ENCODE measurements at places on chromosomes 4 and X. TPM values are rescaled to one million over a fixed set of nuclear protein-coding genes. Genes with fewer than 3 reads are reported as not detected.

DNA sequence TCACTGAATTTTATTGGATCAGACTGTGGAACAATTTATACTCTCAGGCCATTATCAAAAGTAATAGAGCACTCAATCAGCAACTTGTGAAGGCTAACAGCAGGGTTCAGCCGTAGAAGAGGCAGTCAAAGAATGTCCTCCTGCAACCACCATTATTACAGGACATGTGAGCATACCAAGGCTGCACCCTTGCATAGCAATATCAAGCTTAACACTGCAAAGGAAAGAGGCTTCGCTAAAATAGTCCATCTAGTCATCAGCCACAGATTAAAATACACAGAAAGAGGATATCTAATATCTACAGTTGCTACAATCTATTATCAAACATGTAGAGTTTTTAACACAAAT is 42.9 kb upstream of the TMPRSS11B start:
- no peak for DNase-seq
- no peaks in the 10 kb centered on the region for H3K27me3 ChIP-seq
- H3K36me3 ChIP-seq: no peaks in the 10 kb centered on the region
- no peak overlapping the region for H3K4me3 ChIP-seq
- peaks cover 3% of the 10 kb centered on the region for H3K4me1 ChIP-seq

DNA sequence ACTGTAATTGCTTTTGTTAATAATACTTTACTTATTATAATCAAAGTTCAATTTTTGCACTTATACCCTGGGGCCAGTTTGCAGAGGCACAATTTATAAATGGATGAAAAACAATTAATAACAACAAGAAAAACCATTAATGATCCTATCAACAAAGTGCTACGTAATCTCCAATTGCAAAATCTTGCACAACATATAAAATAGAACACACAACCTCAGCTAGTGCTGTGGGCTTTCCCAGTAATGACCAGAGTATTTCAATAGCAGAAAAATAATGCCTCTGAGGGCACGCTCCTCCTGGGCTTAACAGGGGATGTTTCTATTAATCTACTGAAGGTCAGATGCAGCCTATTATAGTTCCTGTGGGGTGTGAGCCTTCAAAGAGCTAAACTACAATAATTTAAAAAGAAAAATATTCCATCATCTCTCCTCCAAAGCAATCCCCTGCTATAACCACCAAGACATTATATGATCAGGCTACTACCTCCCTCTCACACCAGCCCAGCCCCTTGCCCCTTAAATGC is 508.5 kb upstream of the SLIT2 start:
- no peaks in the 10 kb centered on the region for H3K4me1 ChIP-seq
- H3K27ac ChIP-seq: no peak overlapping the region
- DNase-seq: no peak
- no peak overlapping the region for H3K4me3 ChIP-seq
- H3K27me3 ChIP-seq: no peaks in the 10 kb centered on the region

DNA sequence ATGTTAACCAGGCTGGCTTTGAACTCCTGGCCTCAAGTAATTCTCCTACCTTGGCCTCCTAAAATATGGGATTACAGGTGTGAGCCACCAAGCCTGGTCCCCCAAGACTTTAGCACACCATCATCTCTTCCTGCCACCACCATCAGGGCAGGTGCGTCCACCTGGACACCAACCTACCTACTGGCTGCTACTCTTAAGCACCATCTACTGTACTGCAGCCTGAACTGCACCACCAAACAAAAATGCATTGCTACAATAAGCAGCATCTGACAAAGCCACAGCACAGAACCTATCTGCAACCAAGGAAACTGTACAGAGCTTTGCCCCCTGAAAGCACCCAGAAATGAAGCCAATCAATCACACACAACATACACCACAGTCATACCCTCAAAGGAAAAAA is 139.7 kb downstream of the EFHC2 start:
- no peaks in the 10 kb centered on the region for H3K27me3 ChIP-seq
- H3K4me1 ChIP-seq: no peaks in the 10 kb centered on the region
- DNase-seq: no peak
- no peak overlapping the region for H3K4me3 ChIP-seq
- no peak overlapping the region for H3K27ac ChIP-seq
- H3K36me3 ChIP-seq: no peaks in the 10 kb centered on the region

DNA sequence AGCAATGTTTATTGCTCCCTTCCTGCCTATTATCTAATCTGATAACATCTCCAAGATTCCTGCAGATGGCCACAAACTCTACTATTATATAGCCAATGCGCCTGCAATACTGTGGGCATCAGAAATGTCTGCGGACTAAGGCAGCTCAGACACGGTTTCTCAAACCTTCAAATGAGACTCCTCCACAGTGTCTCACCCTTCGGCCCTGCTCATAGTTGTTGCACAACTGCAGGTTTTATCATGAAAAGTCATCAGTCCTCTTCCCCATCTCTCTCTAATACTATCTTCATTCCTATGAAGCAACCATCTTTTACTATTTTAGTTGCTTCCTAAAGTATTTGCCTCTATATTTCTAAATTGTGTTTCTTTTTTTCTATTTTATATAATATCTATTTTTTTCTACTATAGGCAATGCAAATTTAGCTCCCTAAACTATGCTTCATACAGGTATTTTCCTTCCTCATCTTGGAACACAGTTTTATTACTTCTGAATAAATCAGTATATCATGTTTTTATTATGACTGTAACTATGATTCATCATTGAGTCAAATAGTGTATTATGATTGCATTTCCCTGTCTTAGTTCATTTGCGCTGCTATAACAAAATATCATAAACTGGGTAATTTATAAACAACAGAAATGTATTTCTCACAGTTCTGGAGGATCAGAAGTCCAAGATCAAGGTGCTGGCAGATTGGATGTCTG is 129.7 kb upstream of the EDNRA start:
- H3K36me3 ChIP-seq: no peaks in the 10 kb centered on the region
- no peak for DNase-seq
- H3K27ac ChIP-seq: no peak overlapping the region
- H3K27me3 ChIP-seq: no peaks in the 10 kb centered on the region
- no peak overlapping the region for H3K4me3 ChIP-seq

DNA sequence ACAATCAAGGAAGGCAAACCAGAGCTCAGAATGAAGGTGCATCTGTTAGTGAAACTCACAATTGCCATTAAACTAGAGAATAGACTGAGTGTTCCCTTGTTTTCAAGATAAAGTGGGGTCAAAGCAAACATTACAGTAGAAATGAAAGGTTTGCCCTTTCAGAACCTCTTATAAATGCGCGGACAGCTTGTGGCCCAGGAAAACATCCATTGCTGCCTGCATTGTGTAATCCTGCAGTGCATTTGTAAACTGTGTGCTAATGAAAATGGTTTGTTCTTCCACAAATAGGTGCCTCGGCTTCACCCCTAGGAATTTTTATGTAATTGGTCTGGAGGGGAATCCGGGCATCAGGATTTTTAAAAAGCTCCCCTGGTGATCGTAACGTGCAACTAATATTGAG is 62.8 kb downstream of the SNX25 start:
- H3K4me1 ChIP-seq: no peaks in the 10 kb centered on the region
- H3K27ac ChIP-seq: no peak overlapping the region
- H3K4me3 ChIP-seq: no peak overlapping the region

GRCh38 chr4:156052116-156052515 is 98.5 kb upstream of the CTSO start:
- no peak overlapping the region for H3K4me3 ChIP-seq
- H3K36me3 ChIP-seq: no peaks in the 10 kb centered on the region
- no peak overlapping the region for H3K27ac ChIP-seq
- no peaks in the 10 kb centered on the region for H3K4me1 ChIP-seq

DNA sequence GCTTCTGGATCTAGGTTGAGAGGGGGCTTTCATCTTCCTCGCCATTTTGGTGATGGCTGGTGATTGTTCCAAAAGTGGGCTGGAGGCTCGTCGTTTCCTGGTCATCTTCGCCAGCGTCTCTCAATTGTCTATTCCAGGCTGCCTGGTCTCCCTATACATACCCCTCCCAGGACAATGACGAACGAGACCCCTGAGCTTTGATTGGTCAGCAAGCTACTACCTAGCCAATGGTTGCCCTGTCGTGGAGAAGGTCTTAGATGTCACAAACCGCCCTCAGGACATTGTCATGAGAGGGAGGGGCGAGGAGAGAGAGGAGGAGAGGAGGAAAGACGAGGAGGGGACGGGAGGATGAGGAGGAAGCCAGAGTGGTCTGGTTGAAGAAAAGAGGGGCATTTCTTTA is 7.7 kb upstream of the MAGEA4 start:
- no peaks in the 10 kb centered on the region for H3K4me1 ChIP-seq
- no peaks in the 10 kb centered on the region for H3K27me3 ChIP-seq
- H3K4me3 ChIP-seq: no peak overlapping the region
- DNase-seq: no peak
- H3K27ac ChIP-seq: no peak overlapping the region
- no peaks in the 10 kb centered on the region for H3K36me3 ChIP-seq

DNA sequence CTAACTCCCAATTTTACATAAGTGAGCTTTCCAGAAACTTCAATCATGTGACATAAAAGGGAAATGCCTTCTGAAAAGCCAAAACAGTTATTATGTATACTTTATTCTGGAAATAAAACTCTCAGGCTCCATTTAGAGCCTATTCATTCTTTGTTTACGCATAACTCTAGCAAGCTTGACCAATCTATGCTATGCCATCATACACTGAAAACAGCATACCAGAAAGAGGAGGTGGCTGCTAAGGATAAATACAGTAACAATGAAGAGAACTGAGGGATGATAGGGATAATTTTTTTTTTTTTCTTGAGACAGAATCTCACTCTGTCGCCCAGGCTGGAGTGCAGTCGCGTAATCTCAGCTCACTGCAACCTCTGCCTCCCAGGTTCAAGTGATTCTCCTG is 24.4 kb downstream of the CDKL2 start:
- no peaks in the 10 kb centered on the region for H3K4me1 ChIP-seq
- DNase-seq: no peak
- H3K36me3 ChIP-seq: no peaks in the 10 kb centered on the region
- no peak overlapping the region for H3K27ac ChIP-seq
- H3K4me3 ChIP-seq: no peak overlapping the region

DNA sequence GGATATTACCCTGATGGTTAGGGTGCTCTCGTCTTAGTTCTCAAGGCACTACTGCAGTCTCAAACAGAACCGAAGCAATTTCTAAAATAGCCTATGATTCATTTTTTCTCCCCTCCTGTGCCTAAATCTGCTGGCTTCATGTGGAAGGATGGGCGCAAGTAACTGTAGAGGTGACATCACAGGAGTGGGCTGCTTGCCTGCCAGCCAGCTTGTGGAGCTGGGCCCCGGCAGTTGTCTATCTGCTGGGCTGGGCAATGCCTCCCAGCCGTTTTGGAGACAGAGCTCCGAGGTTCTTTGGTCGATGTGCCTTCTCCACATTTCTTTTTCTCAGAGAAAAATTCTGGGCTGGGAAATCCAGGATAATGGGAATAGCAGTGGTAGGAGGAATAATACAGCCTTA is 34.3 kb upstream of the CITED1 start:
- no peak overlapping the region for H3K4me3 ChIP-seq
- H3K4me1 ChIP-seq: no peaks in the 10 kb centered on the region
- H3K36me3 ChIP-seq: no peaks in the 10 kb centered on the region
- H3K27ac ChIP-seq: no peak overlapping the region

DNA sequence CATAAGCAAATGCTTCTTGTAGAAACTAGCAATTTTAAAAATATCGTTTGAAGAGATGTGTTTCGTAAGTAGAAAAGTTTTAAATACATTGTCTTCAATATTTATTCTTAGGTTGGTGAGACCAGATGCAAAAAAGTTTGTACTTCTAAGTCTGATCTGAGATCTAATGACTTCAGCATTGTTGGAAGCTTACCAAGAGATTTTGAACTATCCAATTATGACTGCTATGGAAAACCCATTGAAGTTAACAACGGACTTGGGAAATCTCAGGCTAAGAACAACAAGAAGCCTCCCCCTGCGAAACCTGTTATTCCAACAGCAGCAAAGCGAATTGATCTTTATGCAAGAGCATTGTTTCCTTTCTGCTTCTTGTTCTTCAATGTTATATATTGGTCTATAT is 50.2 kb upstream of the GRIA2 start:
- no peaks in the 10 kb centered on the region for H3K27me3 ChIP-seq
- no peak overlapping the region for H3K4me3 ChIP-seq
- DNase-seq: no peak
- H3K4me1 ChIP-seq: no peaks in the 10 kb centered on the region

- H3K27me3 ChIP-seq: no peaks in the 10 kb centered on the region
- peaks cover 16% of the 10 kb centered on the region for H3K4me1 ChIP-seq
- no peaks in the 10 kb centered on the region for H3K36me3 ChIP-seq
- no peak overlapping the region for H3K4me3 ChIP-seq
Measured at GRCh38 chr4:113153529-113154101, 104.2 kb downstream of the ANK2 start.

DNA sequence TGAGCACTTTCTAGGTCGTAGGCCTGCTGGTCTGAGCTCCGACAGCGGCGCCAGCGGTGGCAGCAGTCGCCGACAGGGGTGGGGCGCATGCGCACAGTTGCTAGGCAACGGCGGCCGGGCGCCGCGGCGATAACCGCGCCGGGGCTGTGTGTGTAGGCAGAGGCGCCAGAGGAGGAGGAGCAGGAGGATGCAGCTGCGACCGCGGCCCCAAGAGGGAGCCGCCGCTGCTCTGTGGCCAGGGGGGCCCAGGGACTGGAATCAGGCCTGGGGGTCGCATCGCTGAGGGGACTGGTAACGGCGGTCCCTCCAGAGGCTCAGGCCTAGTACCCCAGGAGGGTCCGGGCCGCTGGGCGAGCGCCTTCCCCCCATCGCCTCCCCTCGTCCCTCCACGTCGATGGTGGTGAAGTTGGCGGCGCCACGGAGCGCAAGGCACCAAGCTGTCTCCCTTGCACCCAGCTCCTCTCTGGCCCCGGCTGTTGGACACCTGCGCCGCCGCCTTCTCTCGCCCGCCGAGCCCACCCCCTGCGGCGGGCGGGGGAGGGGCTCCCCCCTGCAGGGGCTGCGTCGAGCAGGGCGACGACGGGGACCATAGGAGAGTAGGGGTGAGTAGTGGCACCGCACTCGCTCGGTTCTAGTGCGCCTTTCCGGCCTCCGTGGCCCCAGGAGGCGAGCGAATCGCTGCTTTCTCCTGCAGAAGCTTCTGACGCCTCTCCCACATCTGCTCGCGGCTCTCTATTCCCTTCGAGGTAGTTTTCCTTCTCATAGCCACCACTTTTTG is 58.6 kb upstream of the ZC4H2 start:
- no peaks in the 10 kb centered on the region for H3K27me3 ChIP-seq
- H3K4me1 ChIP-seq: peaks cover 16% of the 10 kb centered on the region
- peak; percentile 6 for DNase-seq
- no peaks in the 10 kb centered on the region for H3K36me3 ChIP-seq

- no peak overlapping the region for H3K27ac ChIP-seq
- DNase-seq: no peak
- no peaks in the 10 kb centered on the region for H3K27me3 ChIP-seq
- peaks cover 12% of the 10 kb centered on the region for H3K4me1 ChIP-seq
Measured at GRCh38 chr4:140346136-140346535, 27.3 kb upstream of the SCOC start.

- no peak overlapping the region for H3K4me3 ChIP-seq
- H3K27me3 ChIP-seq: no peaks in the 10 kb centered on the region
- H3K4me1 ChIP-seq: peaks cover 3% of the 10 kb centered on the region
Measured at GRCh38 chr4:24922416-24922815, 9.6 kb upstream of the CCDC149 start.

GRCh38 chr4:86848732-86849619 is at the start of gene SLC10A6:
TSS of gene SLC10A6 (minus strand) at chr4:86849384. CDS start at chr4:86849115, 269 bp downstream.
- H3K27ac ChIP-seq: peak within 1 kb of the TSS; percentile 87
- H3K4me1 ChIP-seq: peaks cover 67% of the 10 kb centered on the region
- H3K36me3 ChIP-seq: no peaks in the 10 kb centered on the region
- peak within 1 kb of the TSS; percentile 60 for H3K4me3 ChIP-seq
- no peak for DNase-seq

Gene MGARP
- total RNA-seq: not detected

Gene CT45A2
- total RNA-seq: not detected

Gene AKAP4
- total RNA-seq: not detected
